HCEC 1CT (cell line): ENCODE measurements at places on chromosomes 12 and 14.

GRCh38 chr14:52348279-52348678 lies 34.2 kb downstream of the PTGER2 start:
- DNase-seq, result peak; percentile 54

- DNase-seq, result peak; percentile 62
These were observed 164.8 kb downstream of the SNAPC1 start for GRCh38 chr14:61927060-61927459.

DNA sequence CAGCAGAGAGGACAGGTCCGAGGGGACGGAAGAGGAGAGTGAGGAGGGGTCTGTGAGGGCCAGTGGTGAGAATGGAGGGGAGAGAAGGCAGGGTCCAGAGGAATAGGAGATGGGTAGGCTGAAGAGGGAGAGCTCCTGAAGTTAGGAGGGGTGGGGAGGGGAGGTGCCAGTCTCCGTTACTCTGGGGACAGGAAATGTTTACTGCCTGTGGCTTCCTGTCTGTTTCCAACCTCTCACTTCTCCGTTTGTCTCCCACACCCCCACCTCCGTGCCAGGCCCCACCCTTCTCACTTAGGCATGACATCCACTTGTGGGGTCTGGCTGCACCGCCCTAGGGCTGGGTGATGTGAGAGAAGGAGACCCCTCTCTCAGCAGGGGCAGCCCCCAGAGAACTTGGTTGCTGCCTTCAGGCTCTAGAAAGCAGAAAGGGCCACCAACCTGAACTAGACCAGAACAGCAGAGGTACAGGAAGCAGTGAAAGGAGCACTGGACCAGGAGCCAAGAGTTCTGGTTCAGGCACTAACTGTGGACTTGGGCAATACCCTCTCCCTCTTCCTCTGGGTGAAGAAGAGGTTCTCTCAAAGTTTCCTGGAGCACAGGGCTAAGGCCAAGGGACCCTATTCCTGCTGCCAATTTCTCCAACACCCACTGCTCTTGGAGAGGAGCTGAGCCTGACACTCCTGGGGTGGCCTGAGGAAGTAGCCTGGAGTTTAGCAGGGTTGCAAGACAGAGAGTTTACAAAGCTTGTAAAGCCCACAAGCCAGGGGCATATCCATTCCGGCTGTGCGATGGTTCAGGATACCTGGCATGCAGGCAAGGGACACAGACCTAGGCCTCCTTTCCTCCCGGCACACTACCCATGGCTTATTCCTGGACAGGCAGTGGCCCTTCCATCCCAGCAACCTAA lies 5.5 kb downstream of the ITGA5 start:
- DNase-seq, result peak; percentile 22

- DNase-seq, result peak; percentile 80
These were observed 75.3 kb downstream of the AACS start for GRCh38 chr12:125140279-125141209.

DNA sequence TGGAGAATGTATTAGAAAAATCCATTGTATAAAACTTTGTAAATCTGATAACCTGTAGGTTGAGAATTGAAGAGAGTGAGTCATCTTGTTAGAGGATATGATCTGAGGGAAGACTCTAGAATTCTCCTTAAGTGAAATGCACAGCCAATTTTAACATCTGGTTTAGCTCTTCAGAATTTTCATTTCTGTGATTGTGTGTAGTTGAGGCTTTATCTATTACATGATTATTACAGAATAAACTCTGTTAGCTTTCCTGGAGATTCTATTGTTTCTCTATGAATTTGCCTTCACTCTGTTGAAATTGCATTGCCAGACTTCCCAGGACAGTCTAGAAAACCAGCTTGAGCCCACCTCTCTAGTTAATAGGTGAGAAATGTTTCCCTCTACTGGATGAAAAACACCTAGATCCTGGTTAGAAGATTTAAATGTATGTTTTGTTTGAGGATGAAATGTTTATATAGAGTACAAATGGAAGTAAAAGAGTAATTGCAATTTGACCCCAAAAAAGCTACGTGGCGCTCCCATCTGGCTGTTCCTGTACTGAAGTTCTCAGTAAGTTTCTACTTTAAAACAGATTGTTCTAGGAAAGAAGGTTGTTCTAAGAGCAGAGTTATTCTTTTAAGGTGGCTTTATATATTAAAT lies 2.9 kb downstream of the NUDT4 start:
- DNase-seq, result peak; percentile 39

GRCh38 chr14:36755756-36756155 lies 94.1 kb downstream of the PAX9 start:
- DNase-seq, result no peak
